ENCODE measurements at places on chromosomes 6 and 20. TPM values are rescaled to one million over a fixed set of nuclear protein-coding genes. Genes with fewer than 3 reads are reported as not detected.

DNA sequence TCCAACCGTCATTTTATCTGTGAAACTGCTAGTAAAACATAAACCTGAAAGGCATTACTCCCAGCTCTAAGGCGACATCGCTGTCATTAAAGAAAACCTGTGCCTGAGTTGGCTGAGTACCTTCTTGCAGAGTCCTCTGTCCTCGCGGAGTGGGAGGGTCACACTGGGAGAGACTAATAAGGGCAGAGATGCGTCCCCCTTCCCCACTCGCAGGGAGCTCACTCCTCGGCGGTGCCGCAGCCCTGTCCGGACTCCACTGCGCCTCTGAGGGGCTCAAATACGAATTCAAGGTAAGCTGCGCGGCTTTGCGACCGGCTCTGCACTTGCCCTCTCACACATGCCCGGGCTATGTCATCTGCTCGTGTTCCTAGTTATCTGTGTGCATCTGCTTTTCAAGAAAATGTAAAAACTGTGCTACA, at the start of gene COL19A1:
Gene COL19A1, plus strand, starts transcription at position 206 of the 419 bp plus-strand sequence. CDS start 13,012 bp downstream, outside the sequence.
- H3K36me3 ChIP-seq = no peaks in the 10 kb centered on the region
- no peaks in the 10 kb centered on the region for H3K4me1 ChIP-seq
- H3K27ac ChIP-seq = peak within 1 kb of the TSS; percentile 30
- H3K4me3 ChIP-seq = peak within 1 kb of the TSS; percentile 65
- peak; percentile 34 for DNase-seq

DNA sequence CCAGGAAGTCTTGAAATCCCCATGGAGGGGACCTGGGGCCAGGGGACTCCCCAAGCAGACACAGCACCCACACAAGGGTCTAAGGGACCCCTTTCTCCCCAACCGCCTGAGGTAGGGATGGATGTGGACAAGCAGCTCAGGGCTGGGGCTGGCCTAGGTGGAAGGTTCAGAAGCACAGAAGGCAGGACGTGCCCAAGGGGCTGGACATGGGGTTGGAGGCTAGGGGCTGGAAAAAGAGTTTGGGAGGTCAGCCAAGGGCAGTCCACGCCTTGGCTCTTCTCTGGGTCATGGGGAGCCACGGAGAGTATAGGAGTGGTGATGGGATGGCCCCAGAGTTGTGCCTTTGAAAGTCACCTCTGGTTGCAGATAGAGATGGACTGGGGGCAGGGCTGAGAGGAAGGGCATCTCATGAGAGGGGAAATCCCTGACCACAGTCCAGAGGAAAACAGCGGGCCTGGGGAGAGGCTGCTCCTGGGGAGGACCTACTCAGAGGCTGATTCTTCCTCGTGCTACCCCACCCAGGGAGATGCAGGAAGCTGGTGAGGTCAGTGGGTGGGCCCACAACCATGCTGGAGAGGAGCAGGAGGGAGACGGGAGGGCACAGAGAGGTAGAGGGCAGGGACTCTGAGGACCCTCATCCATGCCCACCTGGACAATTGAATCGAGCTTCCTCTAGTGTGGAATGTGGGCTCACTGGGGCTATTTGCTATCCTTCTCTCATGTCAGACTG, 2.5 kb upstream of the HSPA12B start:
- H3K4me1 ChIP-seq = no peaks in the 10 kb centered on the region
- peaks cover 40% of the 10 kb centered on the region for H3K27me3 ChIP-seq
- DNase-seq = no peak
- H3K27ac ChIP-seq = no peak overlapping the region

DNA sequence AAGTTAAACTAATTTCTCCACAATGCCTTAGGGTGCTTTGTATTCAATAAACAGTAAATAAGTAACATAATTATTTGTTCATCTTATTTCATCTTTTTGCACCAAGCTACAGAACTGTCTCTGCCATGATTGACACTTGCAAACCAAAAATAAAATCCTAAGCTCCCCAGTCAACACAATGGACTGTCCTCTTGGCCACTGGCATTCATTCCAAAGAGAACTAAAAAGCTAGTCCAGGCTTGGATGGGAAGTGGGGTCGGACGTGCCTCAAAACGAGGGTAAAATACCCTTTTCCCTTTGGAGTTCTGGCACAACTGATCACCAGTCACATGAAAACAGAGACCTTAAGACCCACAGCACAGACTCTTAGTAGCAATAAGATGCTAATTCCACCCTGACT, 66.4 kb upstream of the THBS2 start:
- DNase-seq = no peak
- no peak overlapping the region for H3K27ac ChIP-seq
- H3K4me1 ChIP-seq = no peaks in the 10 kb centered on the region
- H3K4me3 ChIP-seq = no peak overlapping the region
- H3K36me3 ChIP-seq = no peaks in the 10 kb centered on the region

FRMD1 gene
- polyA plus RNA-seq = 0.02 TPM

BACH2 gene
- polyA plus RNA-seq = 0.46 TPM

MYBL2 gene
- 7.3 TPM for polyA plus RNA-seq

All from SK-N-SH (cell line).